ENCODE measurements at places on chromosomes 3 and 15.
A peak's percentile ranks its signal among the peaks of the same experiment; 100 is the strongest.

DNA sequence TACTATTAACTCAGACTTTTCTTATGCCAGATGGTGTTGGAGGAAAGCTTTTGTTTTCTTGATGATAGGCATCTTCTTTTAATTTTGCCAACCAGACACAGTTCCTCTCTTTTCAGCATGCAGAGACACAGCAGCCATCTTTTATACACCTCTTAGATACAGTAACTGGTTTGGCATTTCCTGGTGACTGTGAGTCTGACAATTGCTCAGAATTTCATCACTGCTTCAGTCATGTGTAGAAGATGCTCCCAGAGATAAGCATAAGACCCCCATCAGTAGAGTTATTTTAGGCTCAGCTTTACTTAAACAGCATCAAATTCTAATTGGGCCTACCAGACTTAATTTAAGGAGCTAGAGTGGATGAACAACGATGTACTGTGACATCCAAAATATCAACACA lies 779.0 kb downstream of the SQOR start:
- peak; percentile 10 for DNase-seq

DNA sequence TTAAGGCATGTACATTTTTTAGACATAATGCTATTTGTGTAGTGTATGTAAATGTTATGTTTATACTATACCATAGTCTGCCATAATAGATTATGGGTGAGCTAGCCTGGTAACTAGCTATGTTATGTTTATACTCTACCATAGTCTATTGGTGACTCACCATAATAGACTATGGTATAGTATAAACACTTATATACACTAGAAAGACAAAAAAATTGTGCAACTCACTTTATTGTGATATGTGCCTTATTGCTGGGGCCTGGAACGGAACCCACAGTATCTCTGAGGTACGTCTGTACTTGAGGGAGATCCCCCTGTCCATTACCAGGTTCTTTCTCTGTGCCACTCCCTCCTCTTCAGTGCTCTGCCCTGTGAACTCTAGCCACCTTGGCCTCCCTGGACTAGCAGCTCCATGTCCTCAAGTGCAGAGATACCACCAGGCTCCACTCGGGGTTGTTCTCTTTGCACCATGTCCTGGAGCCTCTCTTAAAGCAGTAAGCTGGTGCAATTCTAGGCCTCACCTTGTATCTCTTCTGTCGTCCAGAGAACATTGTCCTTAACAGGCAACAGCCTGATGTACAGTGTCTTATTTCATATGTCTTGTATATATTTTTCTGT lies 60.8 kb upstream of the PXYLP1 start:
- DNase-seq = no peak

DNA sequence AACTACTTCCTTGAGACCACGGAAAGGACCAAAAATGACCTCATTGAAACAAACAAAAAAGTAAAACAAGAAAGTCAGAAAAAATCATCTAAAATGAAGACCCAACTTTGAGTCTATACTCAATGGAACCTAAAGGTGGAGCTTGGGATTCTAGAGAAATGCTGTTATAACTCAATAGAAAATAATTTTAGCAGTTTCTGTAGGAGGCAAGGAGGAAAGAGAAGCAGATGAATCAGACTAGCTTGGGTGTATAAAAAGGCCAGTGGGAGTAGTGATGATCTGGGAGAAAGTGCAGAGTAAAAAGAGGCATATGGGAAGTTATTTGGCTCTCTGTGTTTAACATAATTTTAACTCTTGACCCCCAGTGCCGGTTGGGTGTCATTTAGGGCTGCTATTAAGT lies 94.4 kb downstream of the TMCO5A start:
- DNase-seq = no peak

DNA sequence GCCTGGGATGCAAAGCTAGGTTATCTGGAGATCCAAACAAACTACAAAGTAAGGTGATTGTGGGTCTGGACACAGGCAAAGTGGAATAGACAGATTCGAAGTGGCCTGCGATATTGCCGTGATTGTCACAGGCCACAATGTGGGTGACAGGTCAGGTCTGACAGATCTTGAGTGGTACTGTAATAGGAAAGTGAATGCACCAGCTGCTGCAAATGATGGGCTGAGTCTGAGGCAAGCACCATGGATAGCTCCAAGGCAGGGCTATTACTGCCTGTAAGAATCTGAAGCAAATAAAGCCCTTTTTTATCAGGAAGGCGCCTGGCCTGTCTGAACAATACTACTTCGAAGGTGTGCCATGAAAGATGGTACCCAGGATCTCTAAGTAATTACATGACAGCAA lies 10.0 kb downstream of the ARMC8 start:
- DNase-seq = no peak

GRCh38 chr3:150141790-150142326 lies 171.2 kb upstream of the PFN2 start:
- DNase-seq = no peak
